ENCODE measurements at places on chromosomes 3 and 15. TPM values are rescaled to one million over a fixed set of nuclear protein-coding genes. Genes with fewer than 3 reads are reported as not detected.

DNA sequence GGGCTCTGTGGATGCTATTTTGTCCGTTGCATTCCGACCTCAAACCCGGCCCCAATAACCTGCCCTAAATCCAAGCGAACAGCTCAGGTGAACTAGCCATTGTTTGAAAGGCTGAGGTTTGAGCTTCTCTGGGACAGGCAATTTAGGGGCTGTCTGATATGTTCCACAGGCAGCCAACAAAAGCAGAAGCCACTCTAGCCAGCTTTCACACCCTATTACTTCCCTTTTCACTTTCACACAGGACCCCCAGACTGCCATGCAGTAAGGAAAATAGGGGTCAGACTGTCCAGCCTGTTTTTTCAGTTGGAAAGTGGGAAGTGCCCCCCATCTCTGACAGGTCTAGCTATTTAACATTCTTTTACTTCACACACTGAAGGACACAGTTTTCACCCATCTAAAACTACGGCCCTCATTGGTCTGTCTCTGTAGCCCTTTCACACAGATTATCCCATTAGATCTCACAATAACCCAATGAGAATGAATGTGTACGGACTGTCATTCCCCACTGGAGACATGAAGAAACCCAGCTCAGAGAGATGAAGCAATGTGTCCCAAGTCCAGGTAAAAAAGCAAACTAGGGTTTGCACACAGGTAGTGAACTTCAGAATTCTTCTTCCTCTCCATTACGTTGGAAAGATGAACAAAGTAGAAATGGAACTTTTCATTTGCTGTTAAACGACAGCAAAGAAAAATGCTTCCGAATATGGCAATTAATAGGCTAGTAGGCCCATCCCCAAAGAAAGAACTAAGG lies 1.9 kb downstream of the CCDC12 start:
- no peak overlapping the region for H3K4me3 ChIP-seq
- no peak overlapping the region for H3K27ac ChIP-seq
- H3K36me3 ChIP-seq: no peaks in the 10 kb centered on the region

The XRN1 gene
- 106 TPM for total RNA-seq

GRCh38 chr3:96007650-96008195 lies 806.7 kb upstream of the EPHA6 start:
- H3K4me1 ChIP-seq: no peaks in the 10 kb centered on the region
- no peak overlapping the region for H3K4me3 ChIP-seq
- no peaks in the 10 kb centered on the region for H3K27me3 ChIP-seq
- no peaks in the 10 kb centered on the region for H3K36me3 ChIP-seq
- no peak overlapping the region for H3K27ac ChIP-seq

GRCh38 chr15:90407871-90408317 lies 19.9 kb downstream of the IQGAP1 start:
- peaks cover 17% of the 10 kb centered on the region for H3K4me1 ChIP-seq
- no peak overlapping the region for H3K27ac ChIP-seq
- DNase-seq: no peak
- H3K27me3 ChIP-seq: no peaks in the 10 kb centered on the region
- H3K4me3 ChIP-seq: no peak overlapping the region
- no peaks in the 10 kb centered on the region for H3K36me3 ChIP-seq

The C3orf22 gene
- not detected for total RNA-seq

The CEP19 gene
- 7.6 TPM for total RNA-seq

DNA sequence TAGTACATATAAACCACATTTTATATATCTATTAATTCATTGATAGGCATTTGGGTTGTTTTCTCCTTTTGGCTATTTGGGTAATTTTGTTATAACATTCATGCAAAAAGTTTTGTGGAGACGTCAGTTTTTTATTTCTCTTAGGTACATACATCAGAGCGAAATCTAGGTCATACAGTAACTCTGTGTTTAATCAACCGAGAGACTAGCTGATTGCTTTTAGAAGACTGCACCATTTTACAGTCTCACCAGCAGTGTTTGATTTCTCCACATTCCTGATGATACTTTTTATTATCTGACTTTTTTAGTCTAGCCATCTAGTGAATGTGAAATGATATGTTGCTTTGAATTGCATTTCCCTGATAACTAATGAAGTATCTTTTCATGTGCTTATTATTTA lies 1019.3 kb downstream of the NSUN3 start:
- no peak overlapping the region for H3K4me3 ChIP-seq
- no peak overlapping the region for H3K27ac ChIP-seq
- H3K4me1 ChIP-seq: no peaks in the 10 kb centered on the region
- H3K27me3 ChIP-seq: no peaks in the 10 kb centered on the region
- H3K36me3 ChIP-seq: no peaks in the 10 kb centered on the region

- H3K4me1 ChIP-seq: peaks cover under 1% of the 10 kb centered on the region
- no peak overlapping the region for H3K27ac ChIP-seq
- H3K27me3 ChIP-seq: no peaks in the 10 kb centered on the region
- DNase-seq: no peak
- no peak overlapping the region for H3K4me3 ChIP-seq
Measured at GRCh38 chr3:156547637-156548036, 7.3 kb downstream of the SSR3 start.

- no peaks in the 10 kb centered on the region for H3K27me3 ChIP-seq
- no peak overlapping the region for H3K27ac ChIP-seq
- H3K4me1 ChIP-seq: no peaks in the 10 kb centered on the region
- DNase-seq: peak; percentile 42
- H3K4me3 ChIP-seq: no peak overlapping the region
Measured at GRCh38 chr15:57861034-57861638, 154.6 kb downstream of the POLR2M start.

The DZIP1L gene
- total RNA-seq: not detected

- no peak overlapping the region for H3K4me3 ChIP-seq
- H3K4me1 ChIP-seq: no peaks in the 10 kb centered on the region
- no peaks in the 10 kb centered on the region for H3K27me3 ChIP-seq
- no peaks in the 10 kb centered on the region for H3K36me3 ChIP-seq
Measured at GRCh38 chr3:58565621-58566397, 11.4 kb downstream of the FAM107A start.

DNA sequence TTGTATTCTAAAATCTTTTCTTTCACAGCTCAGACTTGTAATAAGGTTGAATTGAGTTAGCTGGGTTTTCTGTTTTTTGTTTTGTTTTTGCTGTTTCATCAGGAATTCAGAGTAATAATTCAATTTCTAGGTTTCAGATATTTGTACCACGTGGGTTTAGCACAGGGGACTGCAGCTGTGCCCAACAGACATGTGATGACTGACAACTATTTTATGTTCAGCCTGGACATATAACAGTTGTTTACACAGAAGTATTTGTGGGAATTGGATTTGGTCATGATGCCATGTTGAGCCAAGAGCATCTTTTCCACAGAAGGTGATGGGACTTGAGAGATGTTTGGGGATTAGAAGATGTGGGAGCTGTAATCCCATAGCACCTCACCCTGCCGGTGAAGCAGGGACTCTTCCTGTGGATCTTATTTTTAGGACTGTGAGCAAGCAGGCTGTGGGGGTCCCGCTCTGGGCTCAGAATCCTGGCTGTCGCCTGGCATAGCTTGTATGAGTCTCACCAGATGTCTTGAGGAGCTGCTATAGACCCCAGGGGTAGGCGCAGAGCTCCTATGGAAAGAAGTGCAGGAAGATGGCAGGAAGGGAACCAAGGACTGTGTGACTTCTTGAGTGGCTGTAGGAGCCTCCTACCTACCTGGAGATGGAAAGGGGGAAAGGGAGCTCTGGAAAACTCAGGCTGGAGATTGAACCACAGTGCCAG lies 23.7 kb downstream of the PXYLP1 start:
- H3K36me3 ChIP-seq: no peaks in the 10 kb centered on the region
- DNase-seq: no peak
- no peak overlapping the region for H3K27ac ChIP-seq
- H3K4me3 ChIP-seq: no peak overlapping the region
- H3K27me3 ChIP-seq: no peaks in the 10 kb centered on the region

DNA sequence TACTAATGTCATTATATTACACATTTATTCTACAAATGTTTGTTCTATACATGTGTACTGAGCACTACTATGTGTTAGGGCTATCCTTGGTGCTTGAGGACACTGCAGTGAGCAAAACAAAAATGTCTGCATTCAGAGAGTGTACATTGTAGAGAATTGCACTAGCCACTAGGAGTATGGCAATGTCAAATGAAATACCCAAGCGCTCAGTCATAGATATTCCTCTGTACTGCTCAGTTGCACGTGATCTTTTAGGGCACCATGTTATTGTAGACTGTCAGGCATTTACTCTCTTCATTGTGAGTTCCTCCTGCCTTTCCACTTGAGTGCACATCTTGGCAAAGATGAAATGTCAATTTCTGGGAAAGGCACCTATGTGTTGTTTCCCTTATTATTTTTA lies 36.8 kb downstream of the FNDC3B start:
- H3K4me1 ChIP-seq: no peaks in the 10 kb centered on the region
- DNase-seq: no peak
- H3K27me3 ChIP-seq: no peaks in the 10 kb centered on the region
- H3K4me3 ChIP-seq: no peak overlapping the region
- H3K36me3 ChIP-seq: no peaks in the 10 kb centered on the region

DNA sequence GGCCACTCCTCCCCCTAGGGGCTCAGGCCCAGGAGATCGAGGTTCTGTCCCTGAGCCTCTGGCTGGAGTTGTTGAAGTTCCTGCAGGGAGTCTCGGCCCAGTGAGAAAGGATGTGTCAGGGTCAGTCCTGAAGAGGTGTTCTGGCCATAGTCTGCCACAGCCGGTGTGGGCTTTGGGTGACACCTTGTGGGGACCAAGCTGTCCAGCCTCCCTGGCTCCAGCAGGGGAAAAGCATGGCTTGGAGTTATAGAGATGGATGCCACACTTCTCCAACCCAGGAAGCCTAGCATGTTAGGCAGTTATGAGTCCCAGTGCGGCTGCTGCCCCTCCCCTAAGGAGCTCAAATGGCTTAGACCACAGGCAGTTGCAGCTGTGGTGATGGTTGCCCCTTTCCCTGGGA lies 945.6 kb upstream of the GBE1 start:
- no peak for DNase-seq
- H3K36me3 ChIP-seq: no peaks in the 10 kb centered on the region
- no peaks in the 10 kb centered on the region for H3K27me3 ChIP-seq
- no peak overlapping the region for H3K27ac ChIP-seq
- no peak overlapping the region for H3K4me3 ChIP-seq
- H3K4me1 ChIP-seq: no peaks in the 10 kb centered on the region

GRCh38 chr3:61541694-61542093 lies 19.7 kb upstream of the PTPRG start:
- no peak for DNase-seq
- H3K4me1 ChIP-seq: no peaks in the 10 kb centered on the region
- no peaks in the 10 kb centered on the region for H3K36me3 ChIP-seq
- H3K27ac ChIP-seq: no peak overlapping the region
- H3K4me3 ChIP-seq: no peak overlapping the region
- H3K27me3 ChIP-seq: no peaks in the 10 kb centered on the region

GRCh38 chr15:80231371-80231770 lies 20.6 kb downstream of the CTXND1 start:
- H3K4me3 ChIP-seq: no peak overlapping the region
- H3K4me1 ChIP-seq: no peaks in the 10 kb centered on the region
- no peak overlapping the region for H3K27ac ChIP-seq
- no peaks in the 10 kb centered on the region for H3K27me3 ChIP-seq

DNA sequence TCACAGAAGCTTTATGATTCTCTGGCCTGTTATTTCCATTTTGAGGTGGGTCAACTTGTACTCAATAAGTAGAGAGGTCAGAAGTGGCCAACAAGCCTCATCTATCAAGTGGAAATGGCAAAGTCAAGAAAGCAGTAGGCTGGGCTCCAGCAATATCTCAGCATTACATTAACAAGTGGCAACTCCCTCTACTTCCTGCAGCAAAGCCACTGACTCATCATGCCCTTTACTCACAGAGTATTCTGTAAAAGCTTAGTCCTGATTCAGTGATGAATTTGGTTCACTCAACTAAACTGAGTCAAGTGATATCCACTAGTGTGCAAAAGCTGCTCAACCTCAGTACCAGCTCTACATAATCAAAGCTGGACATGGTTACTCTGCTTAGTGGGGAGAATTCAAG lies 954.6 kb downstream of the EPHA3 start:
- no peak overlapping the region for H3K4me3 ChIP-seq
- no peak for DNase-seq
- H3K4me1 ChIP-seq: no peaks in the 10 kb centered on the region
- no peaks in the 10 kb centered on the region for H3K36me3 ChIP-seq
- H3K27ac ChIP-seq: no peak overlapping the region
- no peaks in the 10 kb centered on the region for H3K27me3 ChIP-seq

The CIP2A gene
- 3.4 TPM for total RNA-seq

The CCDC33 gene
- total RNA-seq: not detected

- no peak for DNase-seq
- no peaks in the 10 kb centered on the region for H3K4me1 ChIP-seq
- no peaks in the 10 kb centered on the region for H3K27me3 ChIP-seq
- H3K27ac ChIP-seq: no peak overlapping the region
- no peak overlapping the region for H3K4me3 ChIP-seq
Measured at GRCh38 chr15:36075333-36075732, 504.1 kb upstream of the CDIN1 start.

The HHATL gene
- total RNA-seq: not detected

- no peak overlapping the region for H3K27ac ChIP-seq
- H3K4me1 ChIP-seq: no peaks in the 10 kb centered on the region
- H3K27me3 ChIP-seq: no peaks in the 10 kb centered on the region
Measured at GRCh38 chr15:52857937-52858781, 68.0 kb upstream of the ONECUT1 start.

DNA sequence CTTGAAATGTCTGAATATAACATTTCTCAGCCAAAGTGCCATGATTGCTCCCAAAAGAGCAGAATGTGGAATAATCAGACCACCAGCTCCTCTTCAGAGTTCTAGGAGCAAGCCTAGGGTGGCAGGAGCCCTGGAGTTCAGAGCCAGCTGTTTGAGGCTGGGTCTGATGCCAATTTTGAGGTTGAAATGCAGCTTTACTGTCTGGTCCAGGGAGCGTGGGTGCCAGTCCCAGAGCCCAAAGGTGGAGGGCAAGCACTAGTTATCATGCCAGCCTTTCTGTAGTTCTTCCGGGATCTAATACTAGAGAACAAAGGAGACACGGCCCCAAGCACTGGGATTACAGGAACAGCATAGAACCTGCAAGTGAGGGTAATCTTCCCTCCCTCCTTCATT lies 69.3 kb downstream of the TNFAIP8L3 start:
- no peaks in the 10 kb centered on the region for H3K27me3 ChIP-seq
- no peak overlapping the region for H3K4me3 ChIP-seq
- H3K27ac ChIP-seq: no peak overlapping the region
- DNase-seq: no peak
- no peaks in the 10 kb centered on the region for H3K36me3 ChIP-seq

DNA sequence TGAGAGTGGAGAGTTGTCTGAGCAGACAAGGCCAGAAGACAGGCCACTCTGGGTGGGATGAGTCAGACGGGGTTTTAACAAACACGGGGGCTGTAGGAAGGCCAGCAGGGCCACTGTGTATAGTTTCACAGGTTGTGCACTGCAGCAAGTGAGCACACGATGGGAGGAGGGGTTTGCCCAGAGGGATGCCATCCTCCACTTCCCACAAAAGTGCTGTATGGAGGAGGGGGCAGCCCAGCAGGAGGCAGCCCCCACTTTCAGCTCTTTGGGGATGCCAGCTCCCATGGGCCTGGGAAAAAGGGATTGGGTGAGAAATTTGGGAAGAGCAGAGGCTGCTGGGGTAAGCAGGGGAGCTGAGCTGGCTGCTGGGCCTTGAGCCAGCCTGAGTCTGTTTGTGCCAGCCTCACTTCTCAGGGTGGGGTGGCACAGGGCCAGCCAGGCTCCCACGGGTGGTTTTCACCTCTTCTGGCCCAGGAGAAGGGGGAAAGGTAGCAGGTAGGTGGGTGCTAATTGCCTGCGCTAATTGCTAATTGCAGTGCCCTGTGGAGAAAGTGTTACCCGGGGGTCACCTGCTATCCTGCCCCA lies 6.7 kb downstream of the ZBTB47 start:
- H3K27me3 ChIP-seq: no peaks in the 10 kb centered on the region
- no peaks in the 10 kb centered on the region for H3K36me3 ChIP-seq
- no peak for DNase-seq
- no peak overlapping the region for H3K27ac ChIP-seq
- H3K4me3 ChIP-seq: no peak overlapping the region
